ENCODE measurements at places on chromosomes 2 and 18.

GRCh38 chr2:67503066-67503795 lies 106.1 kb downstream of the ETAA1 start:
- no peak for DNase-seq

GRCh38 chr2:70385966-70386595 lies 84.2 kb upstream of the FAM136A start:
- no peak for DNase-seq

DNA sequence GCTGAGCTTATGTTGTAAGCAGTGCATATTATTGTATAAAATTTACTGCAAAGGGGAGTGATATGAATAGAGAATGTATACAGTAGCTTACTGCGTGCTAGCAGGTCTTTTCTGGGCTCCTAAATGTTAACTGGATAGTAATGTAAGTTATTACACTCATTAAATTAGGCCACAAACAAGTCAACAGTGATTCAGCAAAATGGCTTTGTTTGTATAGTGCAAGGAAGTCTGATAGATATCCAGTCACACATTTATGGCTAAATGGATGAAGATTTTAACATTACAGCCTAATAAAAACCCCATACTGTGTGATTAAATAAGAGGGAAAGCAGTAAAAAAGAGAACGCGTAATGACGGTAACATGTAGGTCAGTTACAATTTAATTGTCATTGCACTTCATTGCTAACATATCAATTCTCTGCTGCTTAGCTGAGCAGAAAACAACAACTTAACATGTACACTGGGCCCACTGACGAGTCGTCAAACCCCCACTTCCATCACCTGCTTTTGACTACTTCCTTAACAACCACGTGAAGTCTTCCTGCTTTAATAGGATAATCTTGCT lies 665.0 kb upstream of the FANCL start:
- no peak for DNase-seq

DNA sequence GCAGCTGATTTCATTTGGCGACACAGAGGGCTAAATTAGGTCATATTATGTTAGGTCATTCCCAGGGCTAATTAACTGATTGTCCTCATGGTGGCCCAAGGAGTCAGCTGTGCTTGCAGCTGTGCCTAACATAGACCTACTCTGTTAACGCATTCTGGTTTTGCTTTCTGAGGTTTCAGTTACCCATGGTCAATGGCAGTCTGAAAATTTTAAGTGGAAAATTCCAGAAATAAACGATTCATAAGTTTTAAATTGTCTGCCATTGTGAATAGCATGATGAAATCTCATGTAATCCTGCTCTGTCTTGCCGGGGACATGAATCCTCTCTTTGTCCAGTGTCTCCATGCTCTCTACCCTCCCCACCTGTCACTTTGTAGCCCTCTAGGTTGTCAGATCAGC lies 168.7 kb downstream of the KCNS3 start:
- DNase-seq = no peak

DNA sequence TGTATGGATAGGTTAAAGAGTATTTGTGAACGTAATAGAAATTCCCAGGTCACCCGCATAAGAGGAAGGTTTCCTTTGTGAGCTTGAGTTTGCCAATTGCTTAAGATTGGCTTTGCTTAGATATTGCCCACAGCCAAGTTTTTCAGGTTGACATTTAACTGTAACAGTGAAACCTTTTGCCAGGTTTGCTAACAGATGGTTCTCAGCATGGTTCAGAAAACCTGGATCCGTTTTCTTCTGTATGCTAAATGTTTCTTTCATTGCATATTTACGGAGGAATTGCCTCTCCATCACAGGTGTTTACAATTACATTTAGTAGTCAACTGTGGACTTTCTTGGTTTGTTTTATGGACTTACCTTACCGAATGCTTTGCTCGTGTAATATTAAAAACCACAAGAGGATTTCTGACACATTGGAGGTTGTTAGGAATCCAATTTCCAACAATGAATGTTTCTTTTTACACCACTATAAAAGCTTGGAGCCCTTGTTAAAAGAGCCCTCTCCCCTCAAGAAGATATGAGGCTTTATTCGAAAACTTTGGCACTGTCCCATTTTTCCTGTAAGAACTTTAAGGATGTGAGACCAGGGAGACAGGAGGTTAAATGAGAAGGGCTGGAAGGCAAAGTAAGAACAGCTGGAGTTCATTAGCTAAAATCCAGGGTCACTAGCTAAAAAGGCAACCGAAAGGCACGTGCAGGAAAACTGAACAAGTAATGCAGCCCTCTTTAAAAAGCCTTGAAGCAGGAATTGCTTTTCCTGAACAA lies 7.8 kb downstream of the CDK15 start:
- no peak for DNase-seq

GRCh38 chr2:166901336-166901735 lies 13.1 kb downstream of the XIRP2 start:
- DNase-seq = no peak

GRCh38 chr2:102929721-102930120 lies 167.9 kb downstream of the TMEM182 start:
- DNase-seq = no peak

All from CD4-positive, alpha-beta T cell treated with Interleukin-2 at 100 ng/mL for 4 hours (primary cell).